ENCODE measurements at places on chromosomes 13 and 19. TPM values are rescaled to one million over a fixed set of nuclear protein-coding genes. Genes with fewer than 3 reads are reported as not detected.

The TRPM4 gene
- total RNA-seq: 15.3 TPM

The LHB gene
- total RNA-seq: 0.25 TPM

The CCDC97 gene
- 15.0 TPM for total RNA-seq

The DCAF15 gene
- total RNA-seq: 15.0 TPM

The DKKL1 gene
- total RNA-seq: 0.35 TPM

The ENOX1 gene
- total RNA-seq: 0.52 TPM

The EPSTI1 gene
- total RNA-seq: 14.8 TPM

The EHD2 gene
- total RNA-seq: 172 TPM

The CEACAM1 gene
- 0.69 TPM for total RNA-seq

The PBX4 gene
- total RNA-seq: 2.6 TPM

DNA sequence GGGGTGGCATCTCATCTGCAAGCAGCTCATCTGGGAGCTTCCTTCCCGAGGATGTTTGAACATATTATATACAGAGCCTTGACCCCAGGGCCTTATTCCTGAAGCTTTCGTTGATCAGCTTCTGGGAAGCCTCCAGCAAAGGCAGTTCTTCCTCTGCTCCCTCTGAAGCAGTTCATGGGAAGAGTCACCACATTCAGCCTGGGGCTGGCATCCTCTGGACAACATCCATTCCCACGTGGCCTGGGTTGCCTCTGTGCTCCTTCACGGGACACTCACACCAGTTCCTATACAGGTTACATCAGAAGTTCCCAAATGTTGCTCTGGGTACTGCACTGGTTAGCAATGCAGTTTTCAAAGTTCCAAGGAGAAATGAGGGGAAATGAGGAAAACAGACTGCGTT lies 29.6 kb downstream of the COL4A2 start:
- no peak for DNase-seq

- DNase-seq: peak; percentile 18
These were observed 2.7 kb downstream of the ING1 start for GRCh38 chr13:110716247-110716515.

GRCh38 chr13:19643652-19644051 lies 10.2 kb downstream of the MPHOSPH8 start:
- DNase-seq: no peak

DNA sequence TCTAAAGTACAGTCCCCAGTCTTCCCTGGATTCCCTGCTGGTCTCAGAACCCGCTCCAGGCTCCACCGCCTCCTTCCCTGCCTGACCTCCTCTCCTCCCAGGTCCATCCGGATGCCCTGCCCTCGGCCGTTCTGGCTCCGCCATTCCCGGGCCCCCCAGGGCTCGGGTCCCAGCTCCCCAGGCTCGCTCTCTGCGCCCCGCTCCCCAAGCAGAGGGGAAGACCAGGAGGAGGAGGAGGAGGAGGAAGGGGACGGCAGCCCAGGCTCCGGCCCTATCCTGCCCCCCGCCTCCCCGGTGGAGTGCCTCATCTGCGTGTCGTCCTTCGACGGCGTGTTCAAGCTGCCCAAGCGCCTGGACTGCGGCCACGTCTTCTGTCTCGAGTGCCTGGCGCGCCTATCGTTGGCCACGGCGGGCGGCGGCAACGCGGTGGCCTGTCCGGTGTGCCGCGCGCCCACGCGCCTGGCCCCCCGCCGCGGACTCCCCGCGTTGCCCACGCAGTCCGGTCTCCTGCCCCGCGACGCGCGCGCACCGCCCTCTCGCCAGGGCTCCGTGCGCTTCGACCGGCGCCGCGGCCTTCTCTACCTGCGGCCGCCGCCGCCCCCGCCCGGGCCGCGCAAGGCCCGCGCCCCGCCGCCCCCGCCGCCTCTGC lies 647 bp downstream of the RNF225 start:
- DNase-seq: no peak

DNA sequence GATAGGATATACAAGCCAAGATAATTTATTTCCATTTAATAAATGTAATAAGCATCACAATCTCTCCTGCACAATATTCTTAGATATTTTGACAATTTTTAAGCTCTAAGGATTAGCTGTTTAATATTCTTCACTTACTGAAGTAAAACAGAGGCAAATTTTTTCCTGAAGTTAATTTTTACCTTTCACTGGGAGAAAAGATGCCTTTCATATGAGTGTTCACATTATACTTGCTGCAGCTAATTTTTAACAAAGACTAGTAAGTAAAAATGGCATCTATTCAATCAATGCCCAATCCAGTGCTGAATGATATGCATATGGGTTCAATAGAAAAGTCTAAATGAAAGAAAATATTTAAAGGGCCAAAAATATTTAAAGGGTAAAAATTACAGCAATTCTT lies 377.2 kb upstream of the GPC6 start:
- DNase-seq: peak; percentile 91

- DNase-seq: peak; percentile 75
These were observed 13.5 kb upstream of the PLA2G4C start for GRCh38 chr19:48123907-48124651.

GRCh38 chr19:58009666-58010301 lies 7.2 kb upstream of the ZNF606 start:
- peak; percentile 54 for DNase-seq

DNA sequence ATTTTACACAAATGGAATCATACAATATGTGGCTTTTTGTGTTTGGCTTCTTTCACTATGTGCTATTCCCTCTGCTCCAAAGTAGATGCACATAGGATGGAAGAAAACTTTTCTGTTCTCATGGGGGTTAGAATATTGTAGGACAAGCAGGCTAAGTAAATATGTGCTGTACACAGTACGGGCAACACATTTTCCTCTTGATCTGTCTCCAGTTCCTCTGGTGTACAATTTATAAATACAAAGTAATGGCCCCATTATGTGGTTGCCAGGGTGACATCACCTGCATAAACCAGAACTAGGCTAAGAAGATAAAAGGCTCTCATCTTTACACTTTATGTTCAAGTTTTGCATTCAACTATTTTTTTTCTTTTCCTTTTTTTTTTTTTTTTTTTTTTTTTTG lies 41.0 kb upstream of the SOX21 start:
- DNase-seq: no peak

GRCh38 chr13:48977286-48977625 lies 1.5 kb downstream of the FNDC3A start:
- DNase-seq: no peak

DNA sequence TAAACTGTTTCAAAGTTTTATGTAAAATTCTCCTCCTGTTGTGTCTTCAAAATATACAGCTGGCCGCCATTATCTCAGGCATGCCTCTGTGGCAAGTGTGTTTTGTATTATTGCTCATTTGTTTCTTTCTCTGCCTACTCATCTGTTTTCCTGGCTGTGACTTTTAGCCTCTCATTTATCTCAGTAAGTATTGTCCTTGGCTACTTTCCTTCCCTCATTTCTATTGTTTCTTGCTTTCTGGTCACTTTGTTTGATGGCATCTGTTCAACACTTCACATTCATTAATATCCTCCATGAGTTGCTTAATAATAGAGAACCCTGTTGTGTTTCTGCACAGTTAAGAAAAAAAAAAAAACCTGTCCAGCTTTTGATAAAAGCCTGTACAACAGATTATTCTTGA lies 869.4 kb downstream of the PCDH17 start:
- DNase-seq: no peak

GRCh38 chr13:75319254-75319653 lies 162.7 kb downstream of the TBC1D4 start:
- peak; percentile 54 for DNase-seq

- no peak for DNase-seq
These were observed 12.5 kb downstream of the PTPRH start for GRCh38 chr19:55196803-55197202.

GRCh38 chr13:99995589-99996380 lies 14.2 kb downstream of the ZIC2 start:
- DNase-seq: peak; percentile 28

GRCh38 chr13:93800342-93800741 lies 573.7 kb downstream of the GPC6 start:
- DNase-seq: no peak

DNA sequence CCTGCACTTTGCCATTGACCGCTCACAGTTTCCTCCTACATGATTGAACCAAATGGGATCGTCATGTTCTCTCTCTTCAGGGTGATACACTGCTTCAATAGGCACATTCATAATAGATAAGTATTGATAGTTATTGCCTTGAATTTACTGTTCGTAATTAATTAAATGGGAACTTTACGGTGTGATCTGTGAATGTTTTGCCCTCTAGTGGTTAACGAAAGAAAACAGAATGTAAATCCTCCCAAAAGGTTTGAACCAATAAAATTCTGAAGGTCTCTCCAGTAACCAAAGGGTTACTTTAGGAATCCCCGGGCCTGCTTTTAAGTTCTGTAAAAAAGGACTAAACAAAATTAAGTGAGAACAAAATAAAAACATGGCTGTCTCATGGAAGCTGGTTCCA lies 389.3 kb downstream of the DACH1 start:
- no peak for DNase-seq

GRCh38 chr13:100594731-100595130 lies 6.1 kb upstream of the GGACT start:
- DNase-seq: no peak

DNA sequence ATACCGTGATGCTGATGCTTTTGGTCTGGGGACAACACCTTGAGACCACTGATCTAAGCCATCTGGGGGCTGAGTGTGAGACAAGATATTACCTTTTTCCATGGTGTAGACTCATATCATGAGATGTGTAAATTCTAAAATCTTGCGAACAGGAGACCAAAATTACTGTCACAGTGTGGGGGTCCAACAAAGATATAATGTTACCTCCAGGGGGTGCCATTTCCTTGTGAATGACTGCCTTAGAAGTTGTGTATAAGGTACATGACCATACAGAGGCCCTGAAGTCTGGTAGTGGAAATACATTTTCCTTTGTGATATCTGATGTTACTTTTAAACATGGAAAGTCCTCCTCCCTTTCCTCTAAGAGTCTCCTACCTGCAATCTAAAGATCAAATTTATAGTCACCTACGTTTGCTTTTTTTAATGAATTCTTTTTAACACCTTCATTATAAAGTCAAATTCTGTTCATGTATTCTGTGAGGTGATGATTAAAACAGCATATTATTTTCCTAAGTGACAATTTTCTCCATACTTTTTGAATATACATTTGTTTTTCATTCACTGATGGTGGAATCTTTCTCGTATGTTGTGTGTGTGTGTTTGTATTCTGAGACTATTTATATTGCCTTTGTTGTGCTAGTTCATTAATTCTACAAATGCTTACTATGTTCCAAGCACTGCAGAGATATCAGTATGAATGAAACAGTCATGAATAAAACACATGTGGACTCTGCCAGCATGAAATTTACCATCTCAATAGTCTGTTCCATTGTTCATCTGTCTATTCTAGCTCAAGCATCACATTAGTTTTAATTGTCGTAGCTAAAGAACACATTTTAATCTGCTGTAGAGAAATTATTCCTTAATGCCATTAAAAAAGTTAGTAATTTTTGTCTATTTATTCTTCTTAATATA lies 113.7 kb downstream of the RFC3 start:
- DNase-seq: peak; percentile 43

GRCh38 chr13:49446473-49446872 lies 2.4 kb downstream of the SETDB2 start:
- no peak for DNase-seq

DNA sequence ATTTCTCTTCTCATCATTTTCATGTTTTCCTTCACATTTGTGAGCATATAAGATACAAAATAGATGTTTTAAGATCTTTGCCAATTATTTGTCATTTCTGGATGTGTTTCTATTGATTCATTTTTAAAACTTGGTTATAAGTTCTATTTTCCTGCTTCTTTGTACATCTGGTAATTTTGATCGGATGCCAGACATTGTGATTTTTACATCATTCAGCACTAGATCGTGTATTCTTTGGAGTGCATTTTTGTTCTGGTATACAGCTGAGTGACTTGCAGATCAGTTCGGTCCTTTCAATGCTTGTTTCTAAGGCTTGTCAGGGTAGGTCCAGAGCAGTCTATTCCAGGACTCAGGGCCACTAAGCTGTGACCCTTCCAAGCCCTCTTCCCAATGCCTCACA lies 198.2 kb downstream of the KLF12 start:
- DNase-seq: no peak

DNA sequence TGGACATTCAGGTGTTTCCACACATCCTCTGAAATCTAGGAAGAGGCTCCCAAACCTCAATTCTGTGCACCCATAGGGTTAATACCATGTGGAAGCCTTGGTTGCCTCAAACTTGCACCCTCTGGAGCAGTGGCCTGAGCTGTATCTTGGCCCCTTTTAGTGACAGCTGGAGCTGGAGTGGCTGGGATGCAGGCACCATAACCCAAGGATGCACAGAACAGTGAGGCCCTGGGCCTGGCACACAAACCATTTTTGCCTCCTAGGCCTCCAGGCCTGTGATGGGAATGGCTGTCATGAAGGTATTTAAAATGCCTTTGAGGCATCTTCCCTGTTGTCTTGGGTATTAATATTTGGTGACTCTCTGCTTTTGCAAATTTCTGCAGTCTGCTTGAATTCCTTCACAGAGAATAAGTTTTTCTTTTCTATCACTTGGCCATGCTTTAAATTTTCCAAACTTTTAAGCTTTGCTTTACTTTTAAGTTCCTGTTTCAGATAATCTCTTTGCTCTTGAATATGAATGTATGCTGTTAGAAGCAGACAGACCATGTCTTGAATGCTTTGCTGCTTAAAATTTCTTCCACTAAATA lies 1594.5 kb upstream of the PCDH20 start:
- no peak for DNase-seq

DNA sequence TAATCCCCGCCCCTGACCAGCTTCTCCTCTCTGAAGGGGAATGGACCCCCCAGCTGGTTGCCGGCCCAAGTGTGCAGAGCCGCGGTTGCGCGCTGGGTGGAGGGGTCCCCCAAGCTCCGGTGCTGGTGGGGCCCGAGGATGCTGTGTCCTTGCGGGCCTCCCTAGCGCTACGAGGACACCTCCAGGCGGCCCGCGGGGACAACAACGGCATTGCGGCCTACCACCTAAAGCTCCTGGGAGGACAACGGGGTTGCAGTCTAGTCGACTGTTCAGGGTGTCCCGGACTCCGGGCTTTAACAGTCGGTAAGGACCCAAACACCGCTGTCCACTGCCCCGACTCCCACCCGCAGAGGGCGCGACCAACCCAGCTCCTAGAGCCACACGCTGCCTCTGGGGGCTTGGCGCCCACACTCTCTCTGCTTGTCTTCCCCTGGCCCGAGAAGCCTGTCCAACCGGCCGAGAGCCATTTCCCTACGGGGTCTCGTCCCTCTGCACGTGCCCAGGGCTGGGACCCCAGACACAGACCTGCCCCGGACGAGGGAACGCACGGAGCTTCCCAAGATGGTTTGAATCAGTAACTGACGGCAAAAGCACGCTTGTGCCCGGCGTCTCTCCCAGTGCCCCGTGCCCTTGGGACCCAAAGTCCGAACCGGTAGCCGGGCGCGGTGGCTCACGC lies 927 bp upstream of the SDHAF1 start:
- DNase-seq: no peak

- no peak for DNase-seq
These were observed 8.9 kb upstream of the MYO1F start for GRCh38 chr19:8585894-8586750.

GRCh38 chr13:64154514-64154913 lies 2738.9 kb upstream of the PCDH20 start:
- DNase-seq: peak; percentile 2

GRCh38 chr13:67224148-67224846 lies 5.8 kb downstream of the PCDH9 start:
- peak; percentile 74 for DNase-seq

GRCh38 chr13:47112205-47112902 lies 215.5 kb upstream of the HTR2A start:
- DNase-seq: no peak

- DNase-seq: no peak
These were observed 12.1 kb downstream of the KLHL26 start for GRCh38 chr19:18648973-18649315.

- DNase-seq: peak; percentile 47
These were observed 38.0 kb upstream of the C13orf42 start for GRCh38 chr13:51148952-51149573.
